Activated CD4-positive, CD25-positive, alpha-beta regulatory T cell (primary cell): ENCODE measurements at places on chromosomes 4 and X.

DNA sequence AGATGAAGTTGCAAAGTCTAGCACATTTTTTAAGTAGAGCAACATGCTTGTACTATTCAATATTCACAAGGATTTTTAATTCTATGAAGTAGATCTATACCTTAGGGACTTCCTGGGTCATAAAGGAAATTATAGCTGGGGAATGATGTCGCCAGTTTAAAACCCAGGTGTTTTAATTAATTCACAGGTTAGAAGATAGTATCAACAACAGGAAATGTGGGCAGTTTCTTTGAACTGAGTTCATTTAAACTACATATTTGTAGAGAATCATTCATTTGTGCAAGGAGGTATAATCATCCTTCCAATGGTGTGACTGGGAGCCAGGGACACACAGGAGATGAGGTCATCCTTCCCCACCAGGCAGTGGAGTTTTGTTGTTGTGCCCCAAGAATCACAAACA lies 181.3 kb upstream of the KLF3 start:
- DNase-seq = no peak

- no peak for DNase-seq
Measured at GRCh38 chr4:95627024-95627605, 78.3 kb upstream of the UNC5C start.

- DNase-seq = peak; percentile 1
Measured at GRCh38 chr4:112167794-112168193, 22.5 kb downstream of the FAM241A start.

GRCh38 chrX:119343856-119344255 lies 55.3 kb upstream of the SLC25A43 start:
- no peak for DNase-seq

DNA sequence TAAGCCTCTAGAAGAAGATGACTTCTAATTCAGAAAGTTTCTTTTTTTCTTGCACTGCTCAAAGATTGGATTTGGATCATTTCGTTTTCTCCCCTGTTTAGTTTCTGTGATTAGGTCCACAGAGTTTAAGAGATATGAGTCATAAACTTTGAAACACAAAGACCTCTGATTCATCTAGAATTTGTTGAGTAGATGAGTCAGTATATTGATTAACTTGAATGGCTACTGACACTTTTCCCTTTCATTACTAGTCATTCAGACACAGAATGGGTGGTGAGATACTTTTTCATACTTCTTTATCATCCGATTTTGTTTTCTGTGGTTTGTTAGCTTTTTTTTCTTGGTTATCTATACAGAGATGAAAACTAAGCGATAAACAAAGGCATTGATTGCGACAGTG lies 34.1 kb upstream of the AFF2 start:
- DNase-seq = no peak

GRCh38 chrX:4253092-4253491 lies 539.6 kb upstream of the PRKX start:
- DNase-seq = no peak

- no peak for DNase-seq
Measured at GRCh38 chrX:113950081-113950678, 633.7 kb upstream of the HTR2C start.

GRCh38 chr4:95956094-95956493 lies 116.2 kb downstream of the PDHA2 start:
- no peak for DNase-seq

DNA sequence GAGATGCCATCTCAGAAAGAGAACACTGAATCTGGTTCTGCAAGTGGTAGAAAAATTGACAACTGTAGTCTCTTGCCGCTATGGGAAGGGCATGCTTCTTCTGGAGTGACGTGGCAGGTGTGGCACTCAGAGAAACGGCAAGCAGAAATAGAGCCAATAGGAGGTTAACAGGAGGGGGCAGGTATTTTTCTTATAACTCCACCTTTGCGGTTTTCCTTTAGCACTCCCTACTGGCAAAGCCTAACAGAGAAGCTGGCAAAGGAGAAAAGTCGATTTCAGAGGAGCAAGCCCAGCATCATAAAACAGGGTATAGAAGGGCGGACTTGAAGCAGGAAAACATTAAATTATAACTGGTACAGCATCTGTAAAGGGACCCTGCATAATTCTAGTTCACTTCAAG lies 1382.2 kb downstream of the PCDH18 start:
- DNase-seq = no peak

DNA sequence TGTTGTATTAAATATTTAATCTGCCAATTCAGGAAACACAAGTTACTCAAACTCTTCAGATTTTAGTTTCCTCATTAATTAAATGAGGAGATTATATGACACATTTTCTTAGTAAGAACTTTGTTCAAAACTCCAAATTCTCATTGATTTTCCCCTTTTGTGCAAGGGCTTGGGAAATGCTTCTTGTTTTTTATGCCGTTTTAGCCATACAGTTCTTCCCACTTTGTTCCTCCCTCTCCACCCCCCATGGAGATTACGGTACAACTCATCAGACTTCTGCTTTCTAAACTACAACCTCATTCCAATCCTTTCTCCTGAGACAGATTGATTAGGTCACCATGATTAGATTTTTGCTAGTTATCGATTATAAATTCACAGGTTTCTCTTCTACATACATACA lies 10.9 kb upstream of the BBS7 start:
- no peak for DNase-seq

DNA sequence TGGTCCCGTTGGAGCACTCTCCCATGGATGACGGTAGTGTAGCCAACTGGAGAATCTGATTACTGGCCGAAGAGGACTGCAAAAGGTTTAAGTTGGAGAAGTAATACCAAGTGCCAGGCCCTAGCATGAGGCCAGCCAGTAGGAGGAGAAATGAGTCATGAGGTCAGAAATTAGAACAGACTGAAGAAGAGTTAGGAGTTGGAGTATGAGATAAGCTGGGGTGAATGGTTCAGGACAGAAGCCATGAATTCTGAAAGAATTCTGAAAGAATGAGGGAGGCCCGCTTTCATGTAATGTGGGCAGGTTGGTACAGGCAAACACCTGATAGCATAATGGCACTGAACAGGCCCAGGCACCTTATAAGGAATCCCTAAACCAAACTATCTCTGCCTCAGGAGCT lies 18.4 kb upstream of the STK26 start:
- DNase-seq = no peak

- DNase-seq = no peak
Measured at GRCh38 chr4:178003098-178003657, 560.9 kb upstream of the AGA start.

GRCh38 chr4:114725066-114725465 lies 126.5 kb downstream of the UGT8 start:
- DNase-seq = no peak

GRCh38 chr4:120088507-120088906 lies 21.9 kb upstream of the MAD2L1 start:
- no peak for DNase-seq

GRCh38 chrX:43328358-43328946 lies 327.6 kb upstream of the MAOA start:
- DNase-seq = no peak
